ENCODE measurements at places on chromosomes 2 and 18.

DNA sequence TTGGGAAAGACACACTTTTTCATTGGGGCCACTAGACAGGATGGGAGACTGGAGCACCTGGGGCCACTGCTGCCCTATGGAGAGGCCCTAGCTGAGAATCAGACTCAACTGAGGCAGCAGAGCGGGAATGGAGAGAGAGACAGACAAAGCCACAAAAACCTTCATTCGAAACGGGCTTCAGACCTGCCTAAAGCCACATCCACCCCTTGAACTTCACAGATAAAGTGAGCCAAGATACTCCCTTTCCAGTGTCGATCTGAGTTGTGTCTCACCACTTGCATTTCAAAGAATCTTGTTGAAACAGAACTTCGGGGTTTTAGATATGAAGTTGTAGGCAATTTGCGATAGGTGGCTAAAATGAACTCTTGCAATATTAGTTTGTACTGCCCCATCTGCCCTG, 11.3 kb upstream of the LDLRAD4 start:
- no peak for DNase-seq

DNA sequence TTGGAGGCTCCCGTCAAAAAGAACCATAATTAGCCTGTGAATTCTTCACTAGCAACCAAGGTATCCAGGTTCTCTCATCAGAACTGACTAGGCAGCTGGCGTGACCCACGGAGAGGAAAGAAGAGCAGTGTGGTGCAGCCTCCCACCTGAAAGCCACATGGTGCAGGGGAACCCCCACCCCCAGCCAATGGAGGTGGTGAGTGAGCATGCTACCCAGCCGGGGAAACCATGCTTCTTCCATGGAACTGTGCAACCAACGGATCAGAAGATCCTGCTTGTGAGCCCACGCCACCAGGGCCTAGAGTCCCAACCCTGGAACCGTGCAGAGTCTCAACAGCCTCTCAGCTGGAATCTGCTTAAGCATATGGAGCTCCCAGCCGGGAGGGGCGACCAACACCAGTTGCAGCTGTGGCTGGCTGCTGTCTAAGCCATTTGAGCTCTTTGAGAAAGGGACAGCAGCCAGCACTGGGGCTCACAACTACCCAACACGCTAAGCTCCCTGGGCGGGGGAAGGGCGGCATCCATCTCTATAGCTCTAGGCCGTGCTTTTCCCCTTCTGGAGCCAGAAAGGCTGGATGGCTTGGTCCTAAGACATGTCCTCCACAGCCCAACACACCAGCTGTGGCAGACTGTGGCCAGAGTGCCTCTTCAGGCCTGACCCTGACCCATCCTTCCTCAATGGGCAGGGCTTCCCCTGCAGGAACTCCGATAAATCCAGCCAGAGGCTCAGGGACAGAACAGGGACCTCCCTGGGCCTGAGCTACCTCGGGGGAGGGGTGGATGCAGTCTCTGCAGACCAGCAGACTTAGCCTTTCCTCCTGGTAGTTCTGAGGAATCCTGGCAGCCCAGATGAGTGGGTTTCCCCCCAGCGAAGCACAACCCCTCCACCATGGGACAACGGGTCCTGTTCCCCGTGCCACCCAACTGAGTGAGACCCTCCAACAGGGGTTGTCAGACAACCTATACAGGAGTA, 151.4 kb upstream of the NXPH2 start:
- no peak for DNase-seq

- DNase-seq, result no peak
These were observed 33.2 kb upstream of the SLC40A1 start for GRCh38 chr2:189613650-189614420.

GRCh38 chr18:79405019-79405780, 9.5 kb downstream of the NFATC1 start:
- no peak for DNase-seq

- DNase-seq, result no peak
These were observed 68.5 kb upstream of the ERBB4 start for GRCh38 chr2:212607080-212607479.

Data from NB4 (cell line).